Esophagus squamous epithelium (tissue), 5 donors: ENCODE measurements at places on chromosomes 16 and 17.

DNA sequence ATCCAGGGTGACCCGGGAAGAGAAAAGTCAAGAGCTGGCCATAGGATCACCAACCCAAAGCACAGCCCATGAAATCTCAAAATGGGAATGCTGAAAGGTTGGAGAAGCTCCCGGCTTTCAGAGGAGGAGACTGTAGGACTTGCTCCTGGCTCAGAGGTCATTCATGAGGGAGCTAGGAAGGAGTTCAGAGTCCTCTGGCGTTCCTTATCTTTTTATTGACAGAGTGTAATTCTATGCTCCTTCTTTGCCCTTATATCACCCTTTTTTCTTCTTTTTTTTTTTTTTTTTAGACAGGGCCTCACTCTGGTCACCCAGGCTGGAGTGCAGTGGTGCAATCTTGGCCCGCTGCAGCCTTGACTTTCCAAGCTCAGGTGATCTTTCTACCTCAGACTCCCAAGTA lies 27.3 kb upstream of the CNOT1 start:
- no peak for DNase-seq

GRCh38 chr17:35236821-35237220 lies 6.1 kb upstream of the SLFN5 start:
- no peak for DNase-seq

DNA sequence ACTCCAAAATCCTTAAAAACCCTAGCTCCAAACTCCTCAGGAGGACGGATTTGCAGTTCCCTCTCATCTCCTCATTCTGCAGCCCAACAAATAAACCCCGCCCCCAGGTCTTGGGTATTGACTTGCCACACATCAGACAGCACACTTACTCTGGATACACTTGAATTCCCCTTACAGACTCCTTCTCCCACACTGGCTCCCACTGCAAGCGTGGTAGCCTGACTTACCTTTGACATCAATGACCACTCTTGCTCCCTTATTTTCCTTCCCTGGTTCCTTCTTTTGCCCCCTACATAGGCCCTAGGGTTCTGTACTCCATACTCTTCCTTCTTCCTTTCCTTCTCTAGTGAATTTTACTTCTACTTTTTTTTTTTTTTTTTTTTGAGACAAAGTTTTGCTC lies 7.5 kb downstream of the RFFL start:
- no peak for DNase-seq

GRCh38 chr16:24273508-24274182 lies 17.5 kb downstream of the CACNG3 start:
- no peak for DNase-seq

- DNase-seq = no peak
Measured at GRCh38 chr16:87608400-87608985, 6.2 kb downstream of the JPH3 start.

DNA sequence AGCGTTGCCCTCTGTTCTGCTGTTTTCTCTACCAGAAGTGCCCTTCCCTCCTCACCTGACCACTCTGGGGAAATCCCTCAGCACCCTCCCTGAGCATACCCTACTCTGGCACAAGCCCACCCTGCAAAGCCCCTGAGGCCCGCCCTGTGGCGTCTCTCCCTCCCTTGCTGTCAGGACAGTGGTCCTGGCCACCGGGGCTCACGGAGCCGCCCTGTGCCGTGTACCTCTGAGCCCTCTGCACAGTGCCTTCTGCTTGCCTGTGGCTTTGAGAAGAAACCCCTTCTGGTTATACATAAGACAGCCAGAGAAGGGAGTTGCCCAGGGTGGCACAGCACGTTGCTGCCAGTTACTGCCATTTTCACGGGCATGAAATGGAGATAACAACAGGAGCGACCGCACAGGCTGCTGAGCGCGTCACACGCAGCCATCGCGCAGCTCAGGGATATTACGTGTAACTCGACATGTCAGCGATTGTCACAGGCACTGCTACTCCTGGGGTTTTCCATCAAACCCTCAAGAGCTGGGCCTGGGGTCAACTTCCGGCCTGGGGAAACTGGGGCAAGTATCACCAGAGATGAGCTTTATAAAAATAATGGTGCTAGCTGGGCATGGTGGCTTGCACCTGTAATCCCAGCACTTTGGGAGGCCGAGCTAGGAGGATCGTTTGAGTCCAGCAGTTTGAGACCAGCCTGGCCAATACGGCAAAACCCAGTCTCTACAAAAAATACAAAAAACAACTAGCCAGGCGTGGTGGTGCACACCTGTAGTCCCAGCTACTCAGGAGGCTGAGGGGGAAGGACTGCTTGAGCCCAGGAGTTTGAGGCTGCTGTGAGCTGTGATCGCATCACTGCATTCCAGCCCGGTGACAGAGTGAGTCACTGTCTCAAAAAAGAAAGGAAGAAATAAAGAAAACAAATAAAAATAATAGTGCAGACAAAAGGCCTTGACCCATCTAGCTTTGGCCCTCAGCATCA lies 14.8 kb downstream of the SCGB1C2 start:
- DNase-seq = no peak

DNA sequence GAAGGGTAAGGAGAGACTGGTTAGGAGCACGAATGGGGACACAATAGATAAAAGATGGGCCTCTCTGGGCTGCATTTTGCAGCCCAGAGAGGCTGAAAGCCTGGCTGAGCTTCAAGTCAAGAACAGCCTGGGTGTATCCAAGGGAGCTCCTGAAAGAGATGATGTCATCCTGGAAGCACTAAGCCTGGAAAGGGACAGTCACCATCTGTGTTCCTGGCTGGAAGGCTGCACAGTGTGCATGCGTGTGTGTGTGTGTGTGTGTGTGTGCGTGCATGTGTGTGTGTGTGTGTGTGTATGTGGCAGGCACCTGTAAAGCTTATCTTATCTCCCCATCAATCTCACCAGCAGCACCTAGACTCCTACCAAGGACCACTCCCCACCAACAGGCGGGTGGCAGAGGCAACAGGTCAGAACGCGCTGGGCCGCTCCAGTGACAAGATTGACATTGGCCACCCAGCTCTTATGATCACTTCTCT lies 44.1 kb downstream of the COG7 start:
- DNase-seq = no peak

- DNase-seq = no peak
Measured at GRCh38 chr17:2266865-2267228, 36.7 kb downstream of the SMG6 start.

- no peak for DNase-seq
Measured at GRCh38 chr16:86580063-86580790, 1.9 kb downstream of the FOXL1 start.

- no peak for DNase-seq
Measured at GRCh38 chr16:30892670-30893416, 1.0 kb downstream of the BCL7C start.

- no peak for DNase-seq
Measured at GRCh38 chr17:40338941-40339649, 25.4 kb downstream of the GJD3 start.

DNA sequence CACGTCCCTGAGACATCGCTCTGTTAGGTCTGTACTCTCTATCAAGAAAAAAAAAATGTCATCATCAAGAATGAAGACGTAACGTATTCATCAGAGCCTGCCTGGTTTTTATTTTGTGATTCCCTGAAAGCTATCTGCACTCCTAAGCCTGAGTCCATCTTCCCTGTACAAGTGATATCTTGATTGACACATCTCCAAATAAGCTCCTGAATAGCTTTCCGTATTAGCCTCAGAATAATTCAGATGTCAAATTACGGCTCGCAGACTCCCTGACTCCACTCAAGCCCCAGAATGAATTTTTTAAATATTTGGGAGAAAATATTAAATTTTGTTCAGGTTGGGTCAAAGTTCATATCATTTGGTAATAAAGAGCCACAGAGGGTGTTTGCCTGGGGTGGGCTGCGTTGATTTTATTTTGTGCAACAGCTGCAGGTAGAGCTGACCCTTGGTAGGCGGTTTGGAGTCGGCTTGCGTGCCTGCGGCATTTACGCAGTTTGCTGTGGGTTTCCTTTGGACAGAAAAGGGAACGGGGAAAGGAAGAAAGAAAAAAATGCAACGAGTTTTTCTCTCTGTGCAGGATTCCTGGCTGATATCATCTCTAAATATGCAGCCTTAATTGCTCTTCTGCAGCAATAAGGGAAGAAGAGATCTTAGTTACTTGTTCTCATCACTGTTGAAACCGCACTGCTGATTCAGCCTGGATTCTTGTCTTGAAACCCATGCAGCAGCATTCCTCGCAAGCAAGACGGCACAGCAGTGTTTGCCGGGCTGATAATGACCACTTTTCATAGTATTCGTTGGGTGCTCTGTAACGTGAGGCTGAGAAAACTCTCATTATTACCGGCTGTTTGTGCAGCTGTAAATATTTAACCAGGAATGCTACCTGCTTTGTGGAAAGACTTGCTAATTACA lies 114.7 kb downstream of the IRX3 start:
- no peak for DNase-seq

GRCh38 chr16:88853325-88853941 lies 3.3 kb downstream of the GALNS start:
- no peak for DNase-seq

GRCh38 chr16:58644108-58644507 lies 14.5 kb upstream of the CNOT1 start:
- no peak for DNase-seq

GRCh38 chr17:37813751-37814150 lies 68.9 kb upstream of the HNF1B start:
- no peak for DNase-seq

DNA sequence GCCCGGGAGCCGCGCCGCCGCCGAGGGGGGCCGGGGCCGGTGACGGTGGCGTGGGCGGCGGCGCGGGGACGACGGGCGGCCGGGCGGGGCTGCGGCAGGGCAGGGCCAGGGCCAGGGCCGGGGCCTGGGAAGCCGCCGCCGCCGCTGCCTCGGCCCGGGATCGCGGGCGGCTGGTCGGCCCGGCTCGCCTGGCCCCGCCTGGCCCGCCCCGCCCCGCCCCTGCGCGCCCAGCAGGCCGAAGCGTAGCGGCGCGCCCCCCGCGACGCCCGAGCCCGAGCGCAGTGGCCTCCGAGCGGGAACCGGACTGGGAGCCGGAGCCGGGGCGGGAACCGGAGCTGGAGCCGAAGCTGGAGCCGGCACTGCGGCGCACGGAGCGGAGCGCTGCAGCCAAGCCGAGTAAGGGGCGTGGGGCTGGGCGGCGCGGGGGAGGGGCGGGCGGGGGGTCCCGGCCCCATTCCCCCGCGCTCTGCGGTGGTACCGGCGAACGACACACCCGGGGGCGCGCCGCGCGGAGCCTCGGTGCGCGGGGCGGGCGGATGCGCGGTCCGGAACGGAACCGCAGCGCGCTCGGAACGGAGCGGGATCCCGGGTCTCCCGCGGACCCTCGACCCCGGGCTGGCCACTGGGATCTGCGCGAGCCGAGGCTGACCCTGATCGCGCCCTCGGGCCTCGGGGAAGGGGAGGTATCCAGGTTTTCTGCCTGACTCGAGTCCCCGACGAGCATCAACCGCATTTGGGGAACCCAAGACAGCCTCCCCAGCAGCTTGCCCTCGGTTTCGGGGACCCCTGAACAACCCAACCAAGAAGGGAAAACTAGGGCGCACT lies at the start of gene BEAN1:
Gene BEAN1, plus strand, starts transcription at position 260 of the 825 bp plus-strand sequence. CDS start 10,382 bp downstream, outside the sequence.
- DNase-seq = no peak

- DNase-seq = no peak
Measured at GRCh38 chr17:18142417-18142816, 33.9 kb downstream of the MYO15A start.

- no peak for DNase-seq
Measured at GRCh38 chr16:89360760-89361435, 129.5 kb downstream of the ANKRD11 start.

GRCh38 chr16:83953796-83954576 lies 946 bp downstream of the OSGIN1 start:
- DNase-seq = no peak

DNA sequence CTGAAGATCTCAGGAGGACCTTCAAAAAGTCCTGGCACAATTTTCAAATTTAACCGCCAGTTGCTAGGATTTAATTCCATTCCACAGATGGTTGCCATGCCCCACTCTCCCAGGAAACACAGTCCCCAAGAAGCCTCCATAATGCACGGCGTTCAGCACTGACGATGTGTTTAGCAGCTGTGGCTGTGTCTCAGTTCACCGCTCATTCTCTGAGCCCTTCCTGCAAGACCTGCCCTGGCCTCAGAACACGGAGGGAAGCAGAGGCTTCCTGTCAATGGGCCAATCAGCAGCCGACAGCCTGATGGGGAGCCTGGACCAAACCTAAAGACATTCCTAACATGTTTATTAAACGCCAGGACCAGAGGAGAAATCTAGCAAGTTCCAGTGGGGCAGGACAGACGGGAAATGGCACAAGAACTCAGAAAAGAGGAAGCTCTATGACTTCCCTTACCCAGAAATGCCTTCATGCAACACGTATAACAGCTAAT lies 4.9 kb downstream of the MYLK3 start:
- DNase-seq = no peak

- DNase-seq = no peak
Measured at GRCh38 chr16:77169650-77170236, 21.2 kb upstream of the MON1B start.

GRCh38 chr17:18856570-18856915 lies 1.4 kb upstream of the PRPSAP2 start:
- no peak for DNase-seq

GRCh38 chr16:427250-427649 lies 1.8 kb downstream of the RAB11FIP3 start:
- DNase-seq = no peak

GRCh38 chr17:79792341-79792871 lies 4.5 kb downstream of the CBX8 start:
- no peak for DNase-seq

DNA sequence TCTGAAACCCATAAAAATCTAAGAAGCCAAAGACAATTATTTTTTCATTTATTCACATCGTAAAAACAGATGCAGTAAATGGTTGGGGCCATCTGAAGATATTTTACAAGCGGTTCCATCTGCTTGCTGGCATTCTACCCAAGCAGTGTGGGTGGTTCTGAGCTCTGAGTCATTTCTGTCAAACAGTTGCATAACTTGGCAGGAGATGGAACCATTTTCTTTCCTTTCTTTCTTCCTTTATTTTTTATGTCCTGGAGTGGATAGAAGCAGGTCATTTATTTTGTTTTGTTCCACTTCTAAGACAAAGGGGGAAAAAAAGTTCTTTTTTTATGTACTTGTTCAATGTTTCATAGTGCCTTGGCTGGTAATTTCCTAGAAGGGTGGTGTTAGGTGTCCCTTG lies 1151.9 kb upstream of the GOT2 start:
- no peak for DNase-seq

GRCh38 chr17:49191409-49191916 lies 18.9 kb downstream of the GNGT2 start:
- no peak for DNase-seq

- no peak for DNase-seq
Measured at GRCh38 chr17:79830303-79830702, 8.9 kb downstream of the CBX4 start.

GRCh38 chr17:66667491-66668030 lies 167.4 kb upstream of the CACNG5 start:
- no peak for DNase-seq

DNA sequence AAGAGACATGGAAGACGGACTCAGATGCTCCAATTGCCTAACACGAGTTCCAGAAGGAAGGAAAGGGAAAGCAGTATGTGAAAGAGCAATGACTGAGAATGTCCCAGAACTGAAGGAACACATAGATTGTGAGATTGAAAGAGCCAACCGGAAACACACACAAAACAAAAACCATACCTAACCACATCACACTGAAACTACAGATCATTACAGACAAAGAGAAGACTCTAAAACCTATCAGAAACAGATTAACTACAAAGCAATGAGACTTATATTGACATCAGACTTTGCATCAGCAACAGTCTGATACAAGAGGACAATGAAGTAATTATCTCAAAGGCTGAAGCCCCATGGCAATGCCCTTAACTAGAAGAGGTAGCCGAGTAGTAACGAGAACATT lies 45.6 kb upstream of the CLEC18B start:
- DNase-seq = no peak
